ENCODE measurements at places on chromosomes 5 and 9.
A peak's percentile ranks its signal among the peaks of the same experiment; 100 is the strongest.

GRCh38 chr9:97908705-97909104, 13.6 kb downstream of the TRMO start:
- peak; percentile 49 for DNase-seq

DNA sequence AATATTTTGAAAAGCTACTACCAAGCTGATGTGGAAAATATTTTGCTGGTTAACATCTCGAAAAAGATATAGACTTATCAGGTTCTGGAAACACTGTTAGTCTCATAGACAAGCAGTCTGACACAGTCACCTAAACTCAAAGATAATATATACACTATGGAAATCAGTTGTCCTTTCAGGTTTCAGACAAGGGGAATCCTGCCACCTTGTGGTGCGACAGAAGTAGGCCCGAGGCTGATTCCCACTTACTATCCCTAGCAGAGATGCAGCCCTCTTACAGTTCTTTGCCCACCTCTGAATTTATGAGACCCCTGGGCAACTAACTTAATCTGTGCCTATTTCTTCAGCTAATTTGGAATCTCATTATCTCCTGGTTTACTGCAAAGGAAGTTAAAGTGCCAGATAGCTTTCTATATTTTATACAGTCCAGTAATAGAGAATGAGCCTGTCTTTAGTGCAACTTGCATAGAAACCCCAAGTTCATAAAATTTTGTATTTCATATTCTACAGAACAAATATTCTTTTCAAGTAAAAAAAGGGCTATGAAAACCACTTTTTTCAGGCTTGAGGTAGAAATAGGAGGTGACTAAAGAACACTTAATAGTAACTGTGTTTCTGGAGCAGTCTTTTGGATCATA, 16.9 kb downstream of the RAD1 start:
- DNase-seq = peak; percentile 53

GRCh38 chr5:179405054-179405416, 59.8 kb upstream of the ADAMTS2 start:
- DNase-seq = no peak

DNA sequence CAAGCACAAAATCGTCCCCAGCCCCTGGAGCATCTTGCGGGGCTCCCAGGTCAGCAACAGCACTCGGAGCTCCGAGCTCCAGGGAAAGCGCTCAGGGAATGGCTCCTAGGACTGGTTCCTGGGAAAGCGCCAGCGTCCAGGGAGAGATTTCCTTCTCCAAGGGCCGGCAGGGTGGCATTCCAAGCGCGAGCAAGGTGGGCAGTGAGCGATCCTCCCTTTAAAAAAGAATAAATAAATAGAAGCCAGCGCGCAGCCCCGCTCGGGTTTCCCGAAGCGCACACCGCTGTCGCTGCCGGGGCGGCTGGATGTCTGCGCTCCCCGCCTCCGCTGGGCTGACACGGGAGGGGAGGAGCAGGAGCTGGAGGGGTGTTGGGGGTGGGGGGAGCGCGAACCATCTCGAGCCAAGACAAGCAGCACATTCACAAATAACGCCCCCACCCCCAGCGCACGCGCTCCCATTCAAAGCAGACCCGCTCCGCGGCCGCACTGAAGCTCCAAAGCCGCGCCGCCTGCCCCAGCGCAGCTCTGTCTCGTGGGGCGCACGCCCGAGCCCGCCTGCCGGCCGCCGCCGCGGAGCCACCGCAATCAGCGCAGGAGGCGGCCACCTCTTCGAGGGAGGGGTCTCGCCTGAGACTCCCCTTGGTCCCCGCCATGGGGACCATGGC, 327.4 kb downstream of the SH3GL2 start:
- DNase-seq = no peak

- no peak for DNase-seq
These were observed 39.3 kb upstream of the ORM1 start for GRCh38 chr9:114283551-114284111.

- DNase-seq = no peak
These were observed 148.5 kb upstream of the RPS23 start for GRCh38 chr5:82426464-82427154.

DNA sequence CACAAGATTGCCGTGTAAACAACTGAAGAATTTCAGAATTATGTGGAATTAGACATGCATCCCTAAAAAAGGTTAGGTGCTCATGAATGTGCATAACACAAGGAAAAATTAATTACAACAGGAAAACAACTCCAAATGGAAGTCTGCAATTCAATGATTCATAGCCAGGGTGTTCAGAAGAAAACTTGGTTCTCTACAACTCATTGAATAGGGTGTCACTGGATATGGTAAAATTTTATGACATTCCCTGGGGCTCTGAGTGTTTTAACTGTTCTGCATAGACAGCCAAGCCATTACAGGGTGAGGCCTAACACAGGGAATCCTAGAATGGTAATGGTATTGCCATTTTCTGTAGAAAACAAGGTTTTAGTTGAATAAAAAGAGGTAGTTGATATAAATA, 24.4 kb upstream of the ZSWIM6 start:
- no peak for DNase-seq

- peak; percentile 52 for DNase-seq
These were observed 314.4 kb downstream of the GADD45G start for GRCh38 chr9:89919171-89919681.

GRCh38 chr5:114377946-114378345, 16.1 kb downstream of the KCNN2 start:
- no peak for DNase-seq

DNA sequence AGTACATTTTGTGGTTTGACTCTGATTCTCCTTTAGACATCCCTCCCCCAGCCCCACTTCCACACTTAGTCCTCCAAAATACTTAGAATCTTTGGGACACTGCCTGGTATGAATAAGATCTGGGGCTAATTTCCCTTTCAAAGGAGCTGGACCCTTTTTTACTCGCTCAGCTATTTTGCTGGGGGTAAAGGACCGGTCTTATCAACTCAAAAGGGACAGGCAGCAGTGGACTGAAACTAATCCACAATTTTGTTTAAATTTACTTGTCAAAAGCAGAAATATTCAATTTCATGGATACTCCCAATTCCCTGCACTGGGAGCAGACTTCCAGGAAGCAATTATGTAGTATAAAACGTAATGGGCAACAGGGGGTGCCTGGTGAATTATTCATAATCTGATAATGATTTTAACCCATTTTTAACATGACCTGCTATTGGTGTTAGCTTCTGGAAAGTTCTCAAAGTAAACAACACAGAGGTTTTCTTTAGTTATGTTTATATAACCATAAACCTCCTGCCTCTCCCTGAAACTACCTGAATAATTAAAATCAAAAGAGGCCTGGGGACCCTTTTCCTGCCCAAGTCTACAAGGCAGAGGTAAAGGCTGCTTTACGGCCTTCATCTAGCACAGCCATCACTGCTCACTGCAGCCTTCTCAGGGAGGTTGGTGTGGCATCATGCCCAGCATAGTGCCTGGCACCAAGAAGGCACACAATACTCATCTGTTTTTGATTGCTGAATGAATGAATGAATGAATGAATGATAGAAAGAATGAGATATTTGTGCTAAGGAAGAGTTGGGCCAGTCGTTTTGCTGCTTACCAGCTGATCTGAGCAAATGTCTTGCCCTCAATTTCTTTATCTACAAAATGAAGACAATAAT, 44.2 kb upstream of the GNPDA1 start:
- no peak for DNase-seq

- DNase-seq = no peak
These were observed 28.7 kb downstream of the PTTG1 start for GRCh38 chr5:160450164-160450932.

DNA sequence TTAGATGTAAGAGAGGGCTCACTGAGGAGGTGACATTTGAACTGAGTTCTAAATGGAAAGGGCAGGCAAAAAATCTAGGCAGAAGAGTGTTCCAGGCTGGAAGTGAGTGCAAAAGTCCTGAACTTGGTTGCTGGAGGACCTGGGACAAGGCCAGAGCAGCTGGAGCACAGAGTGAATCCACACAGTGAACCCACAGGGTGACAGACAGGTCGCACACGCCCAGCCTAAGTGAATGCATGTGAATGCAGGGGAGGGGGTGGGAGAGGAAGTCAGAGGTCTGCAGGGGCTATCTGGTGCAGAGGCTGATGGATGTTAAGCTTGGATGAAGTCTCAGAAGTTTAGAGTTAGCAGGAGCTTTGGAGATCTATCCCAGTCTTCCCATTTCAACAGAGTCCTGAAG, 556 bp upstream of the TTF1 start:
- DNase-seq = no peak

DNA sequence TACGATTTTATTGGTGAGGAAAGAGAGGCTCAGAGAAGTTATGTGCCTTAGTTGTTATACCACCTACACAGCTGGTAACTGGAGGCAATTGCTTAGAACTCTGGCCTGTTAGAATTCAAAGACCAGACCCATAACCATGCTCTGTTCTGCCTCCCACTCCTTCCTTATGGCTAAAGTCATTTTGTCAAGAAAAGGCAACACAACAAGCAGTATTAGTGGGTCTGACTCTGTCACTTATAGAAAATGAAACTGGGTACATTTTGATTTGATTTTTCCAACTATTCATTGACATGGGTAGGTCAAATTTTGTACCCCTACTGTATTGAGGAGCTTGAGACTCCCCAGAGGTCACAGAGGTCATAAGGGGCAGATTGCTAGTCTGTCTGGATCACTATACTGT, 44.5 kb upstream of the NR3C1 start:
- DNase-seq = no peak

- DNase-seq = no peak
These were observed 45.6 kb downstream of the NKD2 start for GRCh38 chr5:1054018-1054798.

GRCh38 chr5:151855701-151856100, 69.0 kb downstream of the GLRA1 start:
- no peak for DNase-seq

DNA sequence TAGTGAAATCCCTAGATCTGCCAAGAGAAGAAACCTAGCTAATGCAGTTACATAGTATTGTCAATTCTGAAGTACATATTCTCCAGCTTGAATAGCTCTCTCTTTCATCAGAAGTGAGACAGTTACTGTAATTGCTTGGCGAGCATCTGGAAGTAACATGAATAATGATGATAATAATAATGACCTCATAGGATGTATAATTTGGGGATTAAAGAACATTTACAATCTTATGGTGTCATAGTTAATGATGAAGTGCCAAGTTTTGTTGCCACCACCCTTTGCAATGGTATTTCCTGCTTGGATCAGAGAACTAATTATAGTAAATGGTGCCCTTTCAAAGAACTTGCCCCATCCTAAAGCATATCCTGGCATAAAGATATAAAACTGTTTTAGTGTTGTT, 201.4 kb downstream of the ADAMTSL1 start:
- no peak for DNase-seq

DNA sequence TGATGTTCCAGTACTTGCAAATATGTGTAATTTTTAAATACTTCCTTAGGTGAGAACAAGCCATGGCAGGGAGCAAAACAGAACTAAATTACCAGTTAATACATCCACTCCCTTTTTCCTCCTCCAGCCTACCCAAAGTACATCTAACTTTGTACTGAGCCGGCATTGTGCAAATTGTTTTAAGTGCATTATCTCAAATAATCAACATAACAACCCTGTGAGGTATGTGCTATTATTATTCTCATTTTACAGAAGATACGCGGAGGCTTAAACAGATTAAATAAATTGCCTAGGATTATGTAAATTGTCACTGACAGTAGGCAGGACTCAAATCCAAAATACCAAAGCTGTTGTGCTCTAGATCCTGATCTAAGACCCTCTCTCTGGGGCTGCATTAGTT, 55.5 kb upstream of the KLF4 start:
- DNase-seq = no peak

DNA sequence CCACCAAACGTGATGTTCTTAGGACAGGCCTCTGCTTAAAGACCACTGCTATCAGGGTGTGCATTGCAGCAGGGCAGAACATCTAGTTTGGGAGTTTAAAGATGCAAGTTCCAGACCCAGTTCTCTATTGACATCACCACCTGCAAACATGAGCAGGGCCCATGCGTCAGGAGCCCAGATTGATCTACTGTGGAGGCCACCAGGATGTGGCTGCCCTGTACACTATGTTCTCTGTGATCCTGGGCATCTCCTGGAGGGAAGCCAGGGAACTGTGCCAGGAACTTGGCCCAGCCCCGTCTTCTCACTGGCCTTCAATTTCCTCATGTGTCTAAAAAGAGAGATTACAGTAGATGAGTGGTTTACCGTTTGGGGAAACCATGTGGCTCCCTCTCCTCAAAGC, 87.1 kb downstream of the PDE6A start:
- no peak for DNase-seq

DNA sequence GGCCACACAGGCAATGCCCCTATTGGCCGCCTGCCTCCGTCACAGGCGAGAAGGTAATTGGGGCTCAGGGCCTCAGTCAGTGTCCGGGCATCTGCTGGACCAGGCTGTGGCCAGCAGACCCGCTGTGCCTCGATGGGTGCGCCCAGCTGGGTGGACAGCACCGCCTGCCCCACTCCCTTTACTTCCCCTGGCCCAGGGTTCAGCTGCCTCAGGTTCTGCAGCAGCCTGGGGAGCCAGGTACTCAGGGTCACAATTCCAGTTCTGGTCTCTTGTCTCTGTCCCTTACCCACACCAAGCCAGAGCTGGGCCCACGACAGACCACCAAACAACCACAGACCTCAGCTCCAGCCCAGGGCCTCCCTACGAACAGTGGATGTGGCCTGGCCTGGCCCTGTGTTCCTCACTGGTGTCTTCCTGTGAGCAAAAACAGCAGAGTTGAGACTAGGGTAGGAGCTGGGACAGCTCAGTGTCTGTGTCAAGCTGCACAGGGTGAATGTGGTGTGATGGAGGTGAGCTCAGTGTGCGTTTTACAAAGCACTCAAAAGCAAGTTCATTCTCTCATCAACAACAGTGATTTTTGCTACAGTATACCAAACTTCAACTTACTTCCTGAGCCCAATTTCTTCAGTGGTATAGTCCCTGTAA, 33.4 kb upstream of the SUSD3 start:
- no peak for DNase-seq

GRCh38 chr5:54146916-54147315, 163.5 kb downstream of the ARL15 start:
- no peak for DNase-seq

DNA sequence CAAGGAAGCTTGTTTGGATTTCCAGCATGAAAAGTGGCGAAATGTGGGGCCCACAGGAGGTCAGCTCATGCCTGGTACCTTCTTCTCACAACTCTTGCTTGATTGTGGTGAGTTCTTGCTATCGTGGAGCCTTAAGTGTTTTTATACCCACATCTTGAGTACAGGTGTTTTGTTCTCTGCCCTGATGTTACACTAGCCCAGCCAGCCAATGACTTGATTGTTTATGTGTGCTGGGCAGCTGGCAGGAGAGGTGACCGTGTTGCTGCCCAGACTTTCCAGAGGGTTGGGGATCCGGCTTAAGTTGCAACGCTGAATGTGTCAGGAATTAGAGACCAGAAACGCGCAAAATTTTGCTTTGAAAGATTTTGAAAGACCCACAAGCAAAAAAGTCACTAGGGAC, 24.0 kb upstream of the TPPP start:
- DNase-seq = no peak
